ENCODE measurements at places on chromosomes 7 and 10. TPM values are rescaled to one million over a fixed set of nuclear protein-coding genes. Genes with fewer than 3 reads are reported as not detected.

- no peak for DNase-seq
- H3K27ac ChIP-seq: peak overlapping the region; percentile 66
- H3K4me1 ChIP-seq: peaks cover 3% of the 10 kb centered on the region
- H3K36me3 ChIP-seq: no peaks in the 10 kb centered on the region
- no peak overlapping the region for H3K4me3 ChIP-seq
Observed at GRCh38 chr7:7177044-7177517, 5.3 kb upstream of the C1GALT1 start.

GRCh38 chr7:13875496-13876074 is 113.9 kb downstream of the ETV1 start:
- H3K27me3 ChIP-seq: no peaks in the 10 kb centered on the region
- H3K36me3 ChIP-seq: no peaks in the 10 kb centered on the region
- H3K27ac ChIP-seq: no peak overlapping the region
- no peak for DNase-seq
- no peaks in the 10 kb centered on the region for H3K4me1 ChIP-seq

- H3K36me3 ChIP-seq: no peaks in the 10 kb centered on the region
- DNase-seq: no peak
- H3K4me3 ChIP-seq: no peak overlapping the region
- no peaks in the 10 kb centered on the region for H3K27me3 ChIP-seq
- H3K4me1 ChIP-seq: no peaks in the 10 kb centered on the region
Observed at GRCh38 chr10:2165771-2166460, 428.6 kb upstream of the ADARB2 start.

- no peak for DNase-seq
- H3K27me3 ChIP-seq: no peaks in the 10 kb centered on the region
- no peak overlapping the region for H3K4me3 ChIP-seq
- no peak overlapping the region for H3K27ac ChIP-seq
- H3K4me1 ChIP-seq: no peaks in the 10 kb centered on the region
Observed at GRCh38 chr10:33859319-33860022, 525.0 kb upstream of the NRP1 start.

The SLC16A12 gene
- 2.3 TPM for total RNA-seq

The GPR146 gene
- total RNA-seq: 1.4 TPM
